ENCODE measurements at places on chromosomes 7 and 10.

- DNase-seq = no peak
These were observed 38.9 kb upstream of the RHEB start for GRCh38 chr7:151558575-151558974.

- DNase-seq = no peak
These were observed 131.7 kb downstream of the DYNC1I1 start for GRCh38 chr7:95904099-95904498.

DNA sequence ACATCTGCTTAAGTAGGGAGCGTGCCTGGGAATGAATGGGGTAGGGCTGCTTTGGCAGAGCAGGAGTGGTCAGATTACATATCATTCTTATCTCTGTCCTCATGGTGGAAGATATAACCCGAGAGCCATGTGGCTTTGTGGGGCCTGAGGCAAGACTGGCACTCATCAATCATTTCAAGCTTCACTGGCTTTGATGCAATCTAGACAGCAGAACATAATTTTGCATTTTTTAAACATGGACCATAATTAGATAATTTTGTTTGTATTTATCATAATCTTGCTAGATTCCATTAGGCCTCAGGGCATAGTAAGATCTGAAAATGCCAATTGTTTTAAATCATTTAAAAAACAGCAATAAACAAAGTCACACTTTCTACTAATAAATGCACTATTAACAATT is 480.3 kb downstream of the NXPH1 start:
- DNase-seq = no peak

DNA sequence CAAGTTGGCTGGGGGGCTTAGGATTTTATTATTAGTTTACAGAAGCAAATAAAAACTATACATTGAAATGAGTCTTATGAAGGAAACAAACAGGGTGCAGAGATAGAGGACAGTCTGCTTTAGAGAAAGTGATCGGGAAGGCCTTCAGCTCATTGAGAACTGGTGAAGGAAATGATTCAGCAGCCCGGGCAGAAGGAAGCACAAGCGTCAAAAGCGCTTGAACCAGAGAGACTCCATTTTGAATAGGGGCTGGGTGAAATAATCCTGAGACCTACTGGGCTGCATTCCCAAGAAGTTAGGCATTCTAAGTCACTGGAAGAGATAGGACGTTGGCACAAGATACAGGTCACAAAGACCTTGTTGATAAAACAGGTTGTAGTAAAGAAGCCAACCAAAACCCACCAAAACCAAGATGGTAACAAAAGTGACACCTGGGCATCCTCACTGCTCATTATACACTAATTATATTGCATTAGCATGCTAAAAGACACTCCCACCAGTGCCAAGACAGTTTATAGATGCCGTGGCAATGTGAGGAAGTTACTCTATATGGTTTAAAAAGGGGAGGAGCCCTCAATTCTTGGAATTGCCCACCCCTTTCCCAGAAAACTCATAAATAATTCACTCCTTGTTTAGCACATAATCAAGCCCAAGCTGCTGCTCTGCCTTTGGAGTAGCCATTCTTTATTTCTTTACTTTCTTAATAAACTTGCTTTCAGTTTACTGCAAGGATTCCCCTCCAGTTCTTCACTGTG is 83.1 kb upstream of the MPP7 start:
- no peak for DNase-seq

DNA sequence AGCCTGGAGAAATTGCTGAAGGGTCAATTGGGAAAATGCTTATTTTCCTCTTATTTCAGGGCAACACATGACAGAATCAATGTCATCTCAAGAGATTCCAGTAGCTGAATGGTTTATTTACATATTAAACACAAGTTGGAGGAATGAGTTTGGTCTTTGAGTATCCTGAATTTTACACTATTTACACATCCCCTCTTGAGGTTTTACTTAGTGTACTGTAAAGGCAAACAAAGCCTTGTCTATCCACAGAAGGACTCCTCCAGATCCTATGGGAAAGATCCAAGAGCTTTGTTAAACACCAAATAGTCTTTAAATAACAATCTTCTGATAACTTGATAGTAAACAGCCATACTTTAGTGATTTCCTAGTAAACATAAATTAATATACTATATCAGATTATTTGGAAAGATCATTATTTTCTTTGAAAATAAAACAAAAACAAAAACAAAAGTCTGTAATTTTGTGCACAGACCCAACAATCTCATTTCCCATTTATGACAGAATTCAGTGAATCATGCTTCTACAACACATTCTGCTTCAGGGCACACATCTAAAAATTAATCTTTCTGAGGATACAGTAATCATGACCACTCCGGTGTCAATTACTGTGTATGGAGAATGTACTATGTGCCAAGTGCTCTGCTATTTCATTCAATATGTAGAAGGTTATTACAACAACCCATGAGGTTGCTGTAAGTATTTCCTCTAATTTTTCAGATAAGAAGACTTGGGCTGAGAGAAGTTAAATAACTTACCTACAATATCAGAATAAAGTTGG is 575.0 kb upstream of the LRRTM3 start:
- no peak for DNase-seq

GRCh38 chr10:13382703-13383398 is 34.8 kb upstream of the SEPHS1 start:
- no peak for DNase-seq
